ENCODE measurements at places on chromosomes 6 and 20.

DNA sequence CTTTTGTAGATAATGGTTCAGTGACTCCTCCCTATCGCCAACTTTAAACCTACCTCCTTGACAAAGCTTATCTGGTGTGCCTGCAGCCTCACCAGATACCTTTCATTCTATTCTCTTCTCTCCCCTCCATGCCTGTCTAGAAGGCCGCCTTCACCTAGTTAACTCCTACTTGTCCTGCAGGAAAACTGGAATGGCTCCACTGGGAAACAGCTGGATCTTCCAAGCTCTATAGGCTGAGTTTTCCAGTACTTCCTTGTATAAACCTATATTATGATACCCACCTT is 6.2 kb downstream of the PRKN start:
- DNase-seq: no peak

DNA sequence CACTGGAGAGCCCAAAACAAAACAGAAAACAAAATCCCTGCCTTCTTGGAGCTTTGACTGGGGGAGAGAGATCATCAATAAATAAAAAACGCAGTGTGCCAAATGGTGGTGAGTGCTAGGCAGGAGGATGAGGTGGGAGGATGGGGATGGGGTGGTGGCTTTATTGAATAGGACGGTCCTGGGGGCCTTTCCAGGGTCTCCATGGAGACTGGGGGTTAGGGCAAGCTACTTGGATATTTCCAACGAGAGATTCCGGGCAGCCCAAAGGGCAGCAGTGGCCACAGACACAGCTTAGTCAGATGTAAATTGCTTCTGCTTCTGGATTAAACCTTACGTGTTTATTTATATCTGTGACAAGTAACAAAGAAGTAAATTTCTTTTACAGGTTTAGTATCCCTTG is 700.1 kb downstream of the QKI start:
- no peak for DNase-seq

GRCh38 chr6:21753241-21754108 is 159.9 kb downstream of the SOX4 start:
- no peak for DNase-seq

- DNase-seq: no peak
Measured at GRCh38 chr20:12902992-12903391, 105.8 kb upstream of the SPTLC3 start.

- DNase-seq: no peak
Measured at GRCh38 chr6:159473475-159474263, 219.4 kb downstream of the SOD2 start.

DNA sequence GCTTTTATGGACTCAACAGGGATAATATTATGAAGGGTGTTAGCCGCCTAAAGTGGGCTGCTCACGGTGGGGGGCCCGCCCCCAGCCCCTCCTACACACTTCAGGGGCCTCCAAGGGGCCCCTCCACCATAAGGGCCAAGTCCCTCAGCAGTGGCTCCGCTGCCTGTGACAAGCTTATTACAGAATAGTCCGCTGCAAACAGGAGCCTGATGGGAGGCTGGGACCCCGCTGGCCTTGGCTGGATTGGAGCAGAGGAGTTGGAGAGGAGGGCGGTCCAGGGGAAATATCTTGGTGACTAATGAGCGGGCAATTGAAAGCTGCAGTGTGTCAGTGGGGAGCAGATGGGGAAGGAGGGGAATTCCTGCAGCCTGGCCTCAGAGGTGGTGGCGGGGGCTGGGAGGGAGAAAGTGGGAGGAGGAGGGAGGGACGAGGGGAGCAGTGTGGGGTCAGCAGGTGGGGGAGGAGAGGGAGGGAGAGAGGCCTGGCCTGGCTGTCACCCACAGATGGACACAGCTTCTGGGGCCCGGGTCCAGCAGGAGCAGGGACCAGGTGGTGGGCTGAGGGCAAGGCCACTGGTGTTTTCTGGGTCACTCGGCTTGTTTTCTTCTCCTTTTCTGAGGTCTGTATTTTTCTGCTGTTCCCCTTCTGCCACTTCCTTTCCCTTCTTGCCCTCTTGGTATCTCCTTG is 57.6 kb upstream of the FOXP4 start:
- DNase-seq: no peak

DNA sequence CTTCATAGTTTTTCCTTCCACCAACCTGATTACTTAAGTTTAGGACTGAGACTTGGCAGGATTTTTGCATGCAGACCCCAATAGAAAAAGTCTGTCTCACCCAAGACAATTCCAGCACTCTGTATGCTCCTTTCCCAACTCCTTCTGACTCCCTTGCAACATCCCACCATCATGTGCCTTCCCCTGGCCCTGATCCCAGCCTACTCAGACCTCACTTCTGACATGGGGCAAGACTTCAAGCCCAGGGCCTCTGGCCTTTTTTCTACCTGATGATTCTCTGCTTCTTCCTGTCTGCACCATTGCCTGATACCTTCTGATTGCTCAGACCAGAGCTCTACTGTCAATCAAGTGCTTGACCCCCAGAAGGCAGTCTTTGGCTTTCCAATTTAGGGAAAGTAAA is 96.6 kb downstream of the HAO1 start:
- DNase-seq: no peak

DNA sequence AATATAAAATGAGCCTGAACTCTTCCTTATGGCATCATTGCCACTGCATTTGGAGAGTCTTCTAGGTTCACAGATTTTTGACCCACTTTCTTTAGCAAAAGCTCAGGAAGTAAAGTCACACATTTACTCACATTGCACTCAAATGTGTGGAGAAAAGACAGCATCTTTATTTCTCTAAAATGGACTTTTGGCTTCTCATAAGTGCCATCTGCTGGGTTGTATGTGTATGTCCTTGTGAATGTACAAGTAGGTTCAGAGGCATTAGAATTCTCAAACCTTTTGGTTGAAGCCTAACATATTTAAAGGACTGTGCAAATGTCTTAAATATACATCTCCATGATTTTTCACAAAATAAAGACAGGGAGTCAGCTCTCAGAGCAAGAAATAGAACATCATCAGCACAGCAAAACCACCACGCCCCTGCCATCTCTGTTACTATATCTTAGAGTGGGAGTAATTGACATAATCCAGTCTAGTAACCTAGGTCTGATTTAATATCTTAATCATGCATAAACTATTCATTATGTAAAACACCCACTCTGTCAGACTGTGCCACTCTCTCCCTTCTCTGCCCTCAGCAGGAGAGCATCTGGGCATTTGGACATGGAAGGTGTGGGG is 42.2 kb upstream of the SPTLC3 start:
- no peak for DNase-seq

DNA sequence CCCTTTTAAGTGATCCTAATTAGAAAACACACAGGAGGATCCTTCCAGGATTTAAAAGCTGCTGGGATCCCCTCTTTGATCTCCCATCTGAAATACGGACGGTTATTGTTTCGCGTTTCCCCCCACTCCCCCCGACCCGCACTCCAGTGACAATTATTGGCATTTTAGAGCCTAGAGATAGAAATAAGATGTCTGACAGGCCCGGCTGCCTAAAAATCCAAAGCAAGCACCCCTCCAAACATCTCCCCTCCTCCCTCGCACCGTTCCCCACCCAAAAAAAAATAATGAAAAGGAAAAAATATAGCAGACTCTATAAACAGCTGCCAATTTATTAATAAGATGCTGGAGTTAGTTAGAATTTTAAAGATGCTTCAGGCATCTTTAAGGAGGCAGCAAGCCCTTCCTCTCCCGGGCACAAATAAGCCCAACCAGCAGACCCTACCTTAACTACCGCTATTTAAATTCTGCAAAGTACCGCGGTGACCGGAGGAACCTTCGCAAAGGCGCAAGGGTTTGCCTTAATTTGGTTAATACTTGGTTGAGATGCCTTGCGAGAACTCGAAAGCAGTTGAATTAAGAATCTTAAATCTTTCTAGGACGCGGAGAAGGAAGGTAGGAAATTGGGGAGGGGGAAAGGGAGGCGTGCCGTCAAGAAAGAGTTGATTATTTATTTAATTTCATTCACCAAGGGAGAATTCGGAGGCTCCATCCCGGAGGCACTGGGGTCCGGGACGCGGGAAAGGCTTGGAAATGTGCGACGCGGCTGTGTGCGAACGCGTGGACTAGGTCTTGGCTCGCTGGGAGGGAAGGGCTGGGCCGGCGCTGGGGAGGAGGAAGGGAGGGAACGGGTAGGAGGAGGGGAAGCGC is 1.5 kb upstream of the ISM1 start:
- no peak for DNase-seq

Measured in thoracic aorta (tissue), 2 donors.